ENCODE measurements at places on chromosomes 3 and 15. TPM values are rescaled to one million over a fixed set of nuclear protein-coding genes. Genes with fewer than 3 reads are reported as not detected.

Gene FAM174B
- 14.9 TPM for polyA plus RNA-seq

Gene IL12A
- polyA plus RNA-seq, result 2.1 TPM

Gene P4HTM
- polyA plus RNA-seq, result 29.9 TPM

Gene ATRIP
- polyA plus RNA-seq, result 11.9 TPM

Gene RASGRF1
- polyA plus RNA-seq, result not detected

Gene HIGD1A
- polyA plus RNA-seq, result 77.6 TPM

Measured in CD4-positive, CD25-positive, alpha-beta regulatory T cell (primary cell).